ENCODE measurements at places on chromosomes 6 and 20.

DNA sequence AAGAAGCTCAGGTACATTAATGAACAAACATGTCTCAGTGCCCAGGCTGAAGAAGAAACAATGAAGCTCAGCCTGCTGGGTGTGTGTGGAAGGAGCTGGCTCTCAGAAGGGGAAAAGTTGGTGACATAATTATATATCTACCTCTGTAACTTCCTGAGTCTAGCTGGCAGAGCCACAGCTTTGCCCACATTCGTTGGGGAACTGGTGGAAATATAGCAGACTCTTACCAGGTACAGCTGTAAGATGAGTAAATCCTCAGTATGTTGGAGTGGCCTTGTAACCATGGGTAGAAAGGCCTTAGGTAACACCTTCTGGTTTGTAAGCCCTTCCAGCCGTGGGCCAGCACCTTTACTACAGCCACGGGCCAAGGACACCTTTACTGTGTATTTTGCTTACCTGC lies 29.9 kb upstream of the PNRC1 start:
- DNase-seq: no peak

GRCh38 chr6:112603726-112604125 lies 256.6 kb downstream of the RFPL4B start:
- DNase-seq: no peak

DNA sequence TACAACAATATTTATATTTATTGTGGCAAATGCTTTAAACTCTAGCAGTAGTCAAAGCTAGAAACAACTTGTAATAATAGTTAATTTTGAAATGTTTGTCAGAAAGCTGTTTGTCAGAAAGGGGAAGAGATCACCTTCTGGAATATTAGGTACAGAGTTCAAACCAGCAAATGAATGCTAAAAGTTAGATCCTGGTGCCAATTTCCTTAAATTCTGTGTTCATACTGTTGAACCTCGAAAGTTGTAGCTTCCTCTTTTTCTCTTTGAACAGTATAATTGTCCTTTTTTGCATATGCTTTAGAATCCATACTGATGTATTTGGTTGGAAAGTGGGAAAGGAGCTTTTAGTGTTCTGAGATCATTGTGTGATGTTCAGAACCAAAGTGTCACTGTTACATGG lies 22.4 kb downstream of the ITCH start:
- no peak for DNase-seq

- no peak for DNase-seq
Observed at GRCh38 chr6:11497881-11498280, 39.7 kb upstream of the TMEM170B start.

- DNase-seq: no peak
Observed at GRCh38 chr6:113856375-113856624, 845 bp upstream of the MARCKS start.

GRCh38 chr6:49915035-49915434 lies 48.7 kb upstream of the CRISP1 start:
- DNase-seq: no peak

DNA sequence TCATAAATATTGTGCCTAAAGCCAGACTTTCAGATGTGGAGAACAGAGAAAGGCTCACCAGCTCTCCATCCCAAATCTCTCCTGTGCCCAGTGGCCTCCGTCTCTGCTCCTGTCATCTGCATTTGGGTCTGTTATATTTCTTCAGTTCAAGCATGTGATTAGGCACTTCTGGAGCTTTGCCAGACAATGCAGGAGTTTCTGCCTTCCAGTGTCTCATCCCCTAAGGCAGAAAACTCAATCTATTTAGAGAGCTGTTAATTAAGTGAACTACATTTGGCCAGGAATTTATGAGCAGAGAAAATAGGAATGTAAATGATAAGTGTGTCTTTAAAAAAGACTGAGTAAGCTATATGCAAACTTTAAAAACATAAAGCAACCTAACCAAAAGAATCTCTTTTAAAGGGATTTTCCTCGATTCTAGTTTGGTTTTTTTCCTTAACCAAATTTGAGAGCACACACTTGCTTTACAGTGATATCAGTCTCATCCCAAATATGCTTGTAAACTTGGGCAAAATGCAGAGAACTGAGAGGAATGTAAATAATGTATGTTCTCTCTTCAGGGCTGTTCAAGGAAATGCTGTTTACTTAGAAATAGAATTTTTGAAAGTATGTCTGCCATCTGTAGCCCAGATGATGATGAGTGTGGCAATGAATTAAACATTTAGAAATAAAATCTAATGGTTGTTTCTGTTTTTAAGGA lies 113.9 kb downstream of the ELOVL4 start:
- DNase-seq: no peak
